ENCODE measurements at places on chromosomes 1 and 21.
A peak's percentile ranks its signal among the peaks of the same experiment; 100 is the strongest.

GRCh38 chr1:37434292-37435225, 39.8 kb upstream of the ZC3H12A start:
- DNase-seq = peak; percentile 44

DNA sequence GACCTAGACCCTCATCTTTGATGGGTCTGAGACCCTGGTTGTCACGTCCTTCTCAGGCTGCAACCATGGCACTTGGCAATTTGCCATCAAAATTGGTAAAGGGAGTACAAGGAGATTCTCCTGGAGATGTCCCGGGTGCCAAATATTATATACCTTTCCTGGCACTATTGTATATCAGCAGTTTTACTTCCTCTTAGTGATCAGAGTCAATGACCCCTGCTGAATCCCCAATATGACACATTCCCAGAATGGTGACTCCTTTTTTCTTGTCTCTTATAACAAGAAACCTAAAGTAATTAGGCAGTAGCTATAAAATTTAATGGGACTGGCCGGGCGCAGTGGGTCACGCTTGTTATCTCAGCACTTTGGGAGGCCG, 39.6 kb upstream of the CDC42BPA start:
- DNase-seq = no peak

- peak; percentile 48 for DNase-seq
These were observed 13.7 kb upstream of the MPC2 start for GRCh38 chr1:167950569-167950968.

- DNase-seq = no peak
These were observed 4.9 kb downstream of the OTUD7B start for GRCh38 chr1:150005606-150006005.

DNA sequence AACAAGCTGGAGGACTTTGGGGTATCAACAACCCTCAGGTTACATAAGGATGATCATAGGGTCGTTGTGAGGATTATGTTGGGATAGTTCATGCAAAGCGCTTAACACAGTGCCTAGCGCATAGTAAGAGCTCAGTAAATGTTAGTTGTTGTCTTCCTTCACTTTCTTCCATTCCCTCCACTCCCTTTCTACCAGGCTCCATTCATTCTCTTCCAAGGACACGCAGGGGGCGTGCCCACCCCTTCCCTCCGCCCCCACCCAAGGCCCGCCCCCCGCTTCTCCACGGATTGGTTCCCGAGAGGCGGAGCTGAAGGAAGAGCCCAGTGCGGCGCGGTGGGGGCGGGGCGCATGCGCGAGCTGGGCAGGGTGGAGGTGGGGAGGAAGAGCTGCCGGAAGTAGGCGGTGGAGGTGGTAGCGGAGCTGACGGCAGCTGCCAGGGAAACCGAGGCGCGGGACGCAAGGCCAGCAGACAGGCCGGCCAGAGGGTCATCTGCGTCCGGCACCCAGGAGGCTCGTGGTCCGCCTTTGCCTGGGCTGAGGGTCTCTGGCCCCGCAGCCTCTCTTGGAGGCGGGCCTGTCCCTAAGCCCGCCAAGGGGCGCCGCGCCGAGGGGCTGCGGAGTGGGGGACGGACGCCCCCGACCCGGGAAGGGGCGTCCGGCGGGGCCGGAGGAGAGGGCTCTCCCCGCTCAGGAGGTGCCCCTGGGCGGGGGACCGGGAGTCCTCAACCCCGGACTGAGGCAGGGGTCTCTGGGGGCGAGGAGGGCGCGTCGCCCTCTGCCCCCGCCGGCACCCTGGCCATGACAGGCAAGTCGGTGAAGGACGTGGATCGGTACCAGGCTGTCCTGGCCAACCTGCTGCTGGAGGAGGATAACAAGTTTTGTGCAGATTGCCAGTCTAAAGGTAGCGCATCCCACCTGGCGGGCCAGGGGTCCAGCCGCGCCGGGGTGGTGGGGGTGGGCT, at the start of gene SMAP2:
SMAP2 (plus strand) TSS at position 405 of the 961 bp plus-strand sequence; CDS start at position 799, 394 bp downstream.
- DNase-seq = peak; percentile 91

GRCh38 chr21:41894922-41895557, 15.9 kb upstream of the PRDM15 start:
- DNase-seq = no peak

DNA sequence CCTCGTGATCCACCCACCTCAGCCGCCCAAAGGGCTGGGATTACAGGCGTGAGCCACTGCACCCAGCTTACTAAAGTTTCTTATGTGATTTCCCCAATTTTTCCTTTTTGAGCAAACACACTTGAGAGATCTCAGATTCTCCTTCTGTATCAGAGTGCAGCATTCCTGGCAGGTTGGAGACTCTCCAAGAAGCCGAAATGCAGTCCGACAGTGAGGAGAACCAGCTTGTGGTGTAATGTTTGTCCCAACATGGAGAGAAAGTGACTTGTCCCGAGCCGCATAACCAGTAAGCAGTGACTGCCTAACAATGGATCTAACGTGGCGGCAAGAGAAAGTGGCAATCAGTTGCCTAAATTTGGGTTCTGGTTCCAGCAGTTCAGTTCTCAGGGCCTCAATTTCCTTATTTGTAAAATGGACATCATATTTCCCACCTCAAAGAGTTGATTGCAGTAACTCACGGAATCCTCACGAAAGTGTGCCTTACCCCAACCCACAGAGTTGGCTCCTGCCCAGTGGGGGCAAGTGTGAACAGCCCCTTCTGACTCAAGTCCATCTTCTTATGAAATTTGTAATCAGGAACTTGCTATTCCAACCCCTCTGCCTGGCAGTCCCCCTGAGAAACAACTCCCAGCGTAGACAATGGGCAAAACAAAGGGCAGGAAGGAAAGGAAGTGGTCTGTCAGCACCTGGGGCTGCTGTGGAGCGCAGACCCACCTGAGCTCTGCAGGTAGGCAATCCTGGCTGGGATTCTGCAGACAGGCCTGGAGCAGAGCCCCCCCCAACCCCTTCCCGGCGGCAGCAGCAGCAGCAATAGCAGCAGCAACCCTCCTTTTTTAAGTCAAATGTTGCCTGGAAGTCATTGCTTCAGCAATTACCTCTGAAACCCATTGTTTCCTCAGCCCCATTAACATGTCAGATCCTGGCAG, 223.6 kb upstream of the POU3F1 start:
- DNase-seq = no peak

- no peak for DNase-seq
These were observed 20.9 kb upstream of the ZNF678 start for GRCh38 chr1:227542153-227543120.

GRCh38 chr1:183040547-183040971, 17.3 kb downstream of the LAMC1 start:
- DNase-seq = no peak

DNA sequence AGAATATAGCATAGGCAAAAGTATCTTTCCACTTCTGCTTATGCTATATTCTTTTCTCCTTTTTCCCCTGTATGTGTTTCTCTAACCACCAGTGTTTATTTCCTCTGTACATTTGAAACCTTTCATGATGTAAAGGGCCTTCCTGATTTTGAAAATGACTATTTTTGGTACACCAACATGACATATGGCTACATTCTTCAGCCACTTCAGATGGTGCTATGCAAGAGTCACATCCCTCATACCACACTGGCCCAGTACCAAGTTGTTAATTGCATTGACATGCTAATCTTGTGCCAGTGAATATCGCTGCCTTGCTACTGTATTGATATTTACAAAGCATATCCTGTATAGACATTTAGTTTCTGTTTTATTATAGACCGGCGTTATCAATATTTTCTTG, 408.7 kb downstream of the NCAM2 start:
- no peak for DNase-seq

- DNase-seq = peak; percentile 70
These were observed 10.4 kb downstream of the JUN start for GRCh38 chr1:58773406-58773840.

DNA sequence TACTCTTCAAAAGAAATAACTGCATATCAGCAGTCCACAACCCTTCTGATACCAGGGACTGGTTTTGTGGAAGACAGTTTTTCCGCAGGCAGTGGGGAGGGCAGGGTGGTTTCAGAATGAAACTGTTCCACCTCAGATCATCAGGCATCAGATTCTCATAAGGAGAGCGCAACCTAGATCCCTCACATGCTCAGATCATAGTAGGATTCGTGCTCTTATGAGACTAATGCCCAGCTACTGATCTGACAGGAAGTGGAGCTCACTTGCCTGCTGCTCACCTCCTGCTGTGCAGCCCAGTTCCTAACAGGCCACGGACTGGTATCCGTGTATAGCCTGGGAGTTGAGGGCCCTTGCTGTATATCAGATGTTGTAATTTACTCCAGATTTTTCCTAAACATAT, 11.5 kb downstream of the RO60 start:
- no peak for DNase-seq

DNA sequence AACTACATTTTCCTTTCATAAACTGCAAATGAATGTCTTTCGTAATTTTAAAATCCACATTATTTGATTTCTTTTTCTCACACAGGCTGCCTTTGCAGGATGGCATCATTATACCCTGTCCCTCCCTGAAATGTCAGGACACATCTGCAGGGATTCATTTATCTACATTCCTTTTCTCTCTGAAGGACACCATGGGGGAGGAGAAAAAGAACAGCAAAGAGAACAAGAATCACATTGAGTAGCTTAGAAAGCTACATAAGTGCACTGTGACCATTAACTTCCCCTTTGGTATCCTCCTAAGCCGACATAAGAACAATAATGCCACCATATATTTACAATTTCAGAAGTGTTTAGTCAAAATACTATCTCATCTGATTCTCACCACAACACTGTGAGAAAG, 129.5 kb downstream of the PIGK start:
- DNase-seq = no peak
